Activated CD4-positive, alpha-beta T cell treated with anti-CD3 and anti-CD28 coated beads, Interleukin-2, amount 50 U/mL, for 48 hours (primary cell): ENCODE measurements at places on chromosomes 6 and 20.

DNA sequence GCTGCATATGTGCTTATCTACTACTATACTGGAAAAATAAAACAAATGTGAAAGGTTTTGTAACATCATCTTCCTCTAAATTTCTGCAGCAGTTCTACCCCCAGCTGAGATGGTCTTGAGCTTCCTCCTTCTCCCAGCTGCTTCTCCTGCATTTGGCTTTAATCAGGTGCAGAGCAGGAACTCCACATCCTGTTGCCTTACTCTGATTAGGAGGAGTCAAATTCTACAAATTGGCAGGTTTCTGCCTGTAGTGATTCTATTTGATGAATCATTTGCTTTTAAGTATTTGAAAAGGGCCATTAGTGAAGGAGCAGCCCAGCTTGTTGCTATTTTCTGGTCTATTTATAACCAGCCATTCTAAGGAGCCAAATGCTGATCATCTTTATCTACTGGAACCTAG is 224.5 kb downstream of the GMDS start:
- DNase-seq: no peak

- DNase-seq: no peak
These were observed 13.5 kb upstream of the PREX1 start for GRCh38 chr20:48841196-48841874.

GRCh38 chr20:53623454-53624211 is 30.0 kb upstream of the ZNF217 start:
- DNase-seq: peak; percentile 52

- DNase-seq: peak; percentile 39
These were observed 476 bp downstream of the IGF2R start for GRCh38 chr6:159969204-159969912.

DNA sequence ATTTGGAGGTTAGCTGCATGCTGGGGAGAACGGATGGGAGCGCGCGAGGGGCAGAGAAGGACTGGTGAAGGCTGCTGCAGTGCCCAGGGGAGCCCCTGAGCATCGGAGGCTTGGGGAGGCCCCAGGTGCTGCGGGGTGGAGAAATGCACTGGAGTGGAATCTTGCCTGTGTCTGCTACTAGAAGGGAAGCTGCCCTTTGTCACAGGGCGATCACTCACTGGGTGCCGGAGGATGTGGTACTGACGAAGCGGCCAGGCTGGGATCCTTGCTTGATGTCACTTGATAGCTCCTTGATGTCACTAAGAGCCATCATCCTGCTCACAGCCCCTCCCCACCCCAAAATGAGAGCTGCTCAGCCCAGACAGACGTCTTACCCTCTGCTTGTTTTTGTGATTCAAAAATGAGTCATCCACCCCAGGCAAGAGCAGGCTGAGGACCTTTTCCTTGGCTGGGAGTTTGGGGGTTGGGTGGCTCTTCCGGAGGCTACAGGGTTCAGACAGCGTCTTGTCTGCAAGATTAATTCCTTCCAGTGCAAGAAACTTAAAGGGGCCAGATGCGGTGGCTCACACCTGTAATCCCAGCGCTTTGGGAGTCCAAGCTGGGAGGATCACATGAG is 62.6 kb upstream of the PMEPA1 start:
- no peak for DNase-seq

- DNase-seq: no peak
These were observed 26.4 kb downstream of the ZNF391 start for GRCh38 chr6:27414996-27415395.

- DNase-seq: no peak
These were observed 82.8 kb downstream of the MLIP start for GRCh38 chr6:54194067-54194466.

DNA sequence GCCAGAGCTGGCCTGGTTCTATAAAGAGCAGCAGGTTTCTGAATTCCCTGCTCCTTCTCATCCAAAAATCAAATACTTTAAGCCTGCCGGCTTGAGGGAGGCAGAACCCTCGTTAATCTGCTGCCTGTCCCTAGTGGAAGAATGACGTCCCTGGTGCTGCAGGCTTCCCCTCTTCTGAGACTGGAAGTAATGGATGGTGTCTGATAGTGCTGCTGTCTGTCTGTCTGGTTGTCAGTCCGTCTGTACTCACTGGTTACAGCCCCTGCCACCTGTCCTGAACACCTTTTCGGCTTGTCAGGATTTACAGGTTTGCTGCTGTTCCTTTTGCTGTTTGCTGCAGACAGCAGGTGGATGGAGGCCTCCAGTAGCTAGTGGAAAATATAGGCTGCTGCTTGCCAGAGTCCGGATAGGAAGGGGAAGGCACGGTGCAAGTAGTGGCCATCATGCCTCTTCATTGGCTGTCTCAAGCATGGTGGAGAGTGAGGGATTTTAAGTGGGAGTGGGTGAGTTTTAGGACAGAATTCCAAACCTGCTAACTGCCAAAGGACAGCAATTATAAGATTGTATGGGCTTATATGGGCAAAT is 2.5 kb downstream of the RIMS1 start:
- DNase-seq: no peak

DNA sequence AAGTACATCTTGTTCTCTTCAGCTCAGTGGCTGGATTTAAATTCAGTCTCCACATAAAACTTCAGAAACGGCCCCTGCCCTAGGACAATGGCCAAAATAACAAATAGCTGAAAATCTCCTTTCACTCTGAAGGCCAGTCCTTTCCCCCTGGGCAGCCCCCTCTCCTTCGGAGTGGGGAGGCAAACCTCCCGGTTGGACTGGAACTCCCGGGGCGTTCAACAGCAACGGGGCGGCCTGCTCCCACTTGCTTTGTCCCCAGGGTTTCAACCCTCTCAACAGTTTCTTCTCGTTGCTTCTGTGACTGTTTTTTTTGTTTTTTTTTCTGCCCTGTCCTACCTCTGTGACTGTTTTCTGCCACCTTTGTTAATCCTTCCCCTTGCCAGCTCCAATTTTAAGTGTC is 102.6 kb upstream of the DUSP22 start:
- DNase-seq: no peak

DNA sequence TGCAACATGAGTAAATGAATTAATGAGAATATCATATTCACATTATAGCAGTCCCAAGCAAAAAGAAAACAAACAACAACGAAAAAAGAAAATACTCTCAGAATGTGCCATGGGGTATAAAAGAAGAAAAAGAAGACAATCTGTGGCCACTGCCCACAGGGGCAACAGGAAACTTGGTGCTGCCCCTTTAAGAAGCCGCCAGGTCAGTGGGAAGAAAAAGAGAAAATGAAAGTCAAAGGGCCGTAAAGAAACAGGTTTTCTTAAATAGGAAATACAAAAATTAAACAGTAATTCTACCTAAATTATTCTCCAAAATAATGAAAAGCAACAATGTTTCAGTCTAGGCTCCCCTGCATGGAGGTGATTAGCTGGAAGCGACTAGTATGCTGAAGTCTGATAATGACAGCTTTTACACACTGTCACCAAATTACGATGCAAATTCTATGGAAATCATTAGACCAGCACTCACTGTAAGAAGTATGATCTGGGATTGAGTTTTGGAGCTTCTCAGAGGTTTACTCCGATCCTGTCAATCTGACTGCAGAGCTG is 23.6 kb downstream of the GMDS start:
- no peak for DNase-seq
